ENCODE measurements at places on chromosomes 4 and X. TPM values are rescaled to one million over a fixed set of nuclear protein-coding genes. Genes with fewer than 3 reads are reported as not detected.
A peak's percentile ranks its signal among the peaks of the same experiment; 100 is the strongest.

DNA sequence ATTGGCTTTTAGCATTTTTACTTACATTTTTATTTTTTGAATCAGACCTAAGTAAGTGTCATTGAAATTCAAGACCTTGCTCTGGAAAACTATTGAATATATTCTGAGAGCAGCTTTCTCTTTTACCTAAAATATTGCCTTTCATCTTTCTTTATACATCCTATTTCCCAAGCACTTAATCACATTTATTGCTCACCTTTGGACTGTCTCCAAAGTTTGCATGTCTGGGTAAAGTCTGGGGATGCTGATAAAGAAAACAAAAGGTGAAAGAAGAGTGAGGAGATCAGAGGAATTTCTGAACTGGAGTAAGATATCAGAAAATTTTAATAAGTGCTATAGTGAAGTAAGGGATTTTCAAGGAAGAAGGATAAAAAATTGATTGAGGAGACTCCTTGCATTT is 308.5 kb upstream of the AADAT start:
- H3K4me1 ChIP-seq, result no peaks in the 10 kb centered on the region
- H3K36me3 ChIP-seq, result no peaks in the 10 kb centered on the region
- H3K4me3 ChIP-seq, result no peak overlapping the region
- H3K27ac ChIP-seq, result no peak overlapping the region
- DNase-seq, result no peak

- H3K27me3 ChIP-seq, result no peaks in the 10 kb centered on the region
- no peaks in the 10 kb centered on the region for H3K4me1 ChIP-seq
- H3K36me3 ChIP-seq, result no peaks in the 10 kb centered on the region
These were observed 288.8 kb downstream of the INPP4B start for GRCh38 chr4:142557239-142557801.

- no peak for DNase-seq
- no peaks in the 10 kb centered on the region for H3K4me1 ChIP-seq
- H3K36me3 ChIP-seq, result no peaks in the 10 kb centered on the region
- peaks cover 3% of the 10 kb centered on the region for H3K27me3 ChIP-seq
- H3K4me3 ChIP-seq, result no peak overlapping the region
These were observed 46.6 kb upstream of the SHISA3 start for GRCh38 chr4:42350611-42351182.

DNA sequence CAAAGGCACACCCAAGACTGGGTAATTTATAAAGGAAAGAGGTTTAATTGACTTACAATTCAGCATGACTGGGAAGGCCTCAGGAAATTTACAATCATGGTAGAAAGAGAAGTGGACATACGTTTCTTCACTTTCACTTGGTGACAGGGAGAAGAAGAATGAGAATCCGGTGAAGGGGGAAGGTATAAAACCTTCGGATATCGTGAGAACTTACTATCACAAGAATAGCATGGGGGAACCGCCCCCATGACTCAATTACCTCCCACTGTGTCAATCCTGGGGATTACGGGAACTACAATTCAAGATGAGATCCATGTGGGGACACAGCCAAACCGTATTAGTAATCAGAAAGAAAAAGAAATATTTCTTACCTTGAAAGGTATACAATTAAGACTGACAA is 782.9 kb upstream of the HS3ST1 start:
- DNase-seq, result no peak
- H3K4me1 ChIP-seq, result no peaks in the 10 kb centered on the region
- H3K4me3 ChIP-seq, result no peak overlapping the region
- H3K36me3 ChIP-seq, result no peaks in the 10 kb centered on the region

DNA sequence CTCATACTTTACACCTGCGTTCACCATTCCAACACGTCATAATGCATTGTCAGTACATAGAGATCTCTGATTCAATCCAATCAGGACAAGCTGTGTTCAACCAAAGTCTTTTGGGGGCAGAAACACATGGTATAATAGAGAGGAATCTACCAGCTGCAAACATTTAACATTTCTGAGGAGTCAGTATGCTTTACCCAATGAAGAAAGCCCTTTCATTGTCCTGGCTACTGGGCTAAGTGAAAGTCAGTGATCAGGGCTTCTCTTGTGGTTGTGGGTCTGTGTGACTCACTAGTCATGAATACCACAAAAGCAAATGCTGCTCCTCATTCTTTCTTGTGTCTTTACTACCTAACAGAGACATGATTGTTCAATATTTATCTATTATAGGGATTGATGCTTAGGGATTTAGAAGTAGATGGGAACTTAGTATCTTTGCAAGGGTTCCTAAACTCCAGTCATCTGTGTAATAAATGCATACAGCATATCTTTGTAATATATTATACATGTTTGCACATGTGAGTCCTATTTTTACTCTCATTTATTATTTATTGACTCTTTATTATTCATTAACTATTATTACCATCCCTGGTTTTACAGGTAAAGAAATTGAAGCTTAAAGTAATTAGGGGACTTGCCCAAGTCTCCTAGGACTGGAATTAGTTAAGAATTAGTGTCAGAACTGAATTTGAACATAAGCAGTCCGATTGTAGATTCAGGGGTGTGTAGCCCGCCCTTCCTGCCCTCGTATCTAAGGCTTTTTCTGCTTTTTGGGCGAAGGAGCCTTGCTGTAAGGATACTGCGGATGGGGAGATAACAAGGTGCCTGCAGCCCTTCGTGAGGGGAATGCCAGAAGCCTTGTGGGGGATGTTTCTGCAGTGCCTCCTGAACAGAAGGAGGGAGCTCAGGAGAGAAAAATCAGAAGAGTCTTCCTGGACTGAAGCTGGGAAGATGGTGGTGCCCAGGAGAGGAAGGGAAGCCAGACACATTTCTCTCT is 353.1 kb upstream of the BOD1L1 start:
- no peak for DNase-seq
- no peaks in the 10 kb centered on the region for H3K36me3 ChIP-seq
- H3K4me3 ChIP-seq, result no peak overlapping the region
- H3K27me3 ChIP-seq, result no peaks in the 10 kb centered on the region

DNA sequence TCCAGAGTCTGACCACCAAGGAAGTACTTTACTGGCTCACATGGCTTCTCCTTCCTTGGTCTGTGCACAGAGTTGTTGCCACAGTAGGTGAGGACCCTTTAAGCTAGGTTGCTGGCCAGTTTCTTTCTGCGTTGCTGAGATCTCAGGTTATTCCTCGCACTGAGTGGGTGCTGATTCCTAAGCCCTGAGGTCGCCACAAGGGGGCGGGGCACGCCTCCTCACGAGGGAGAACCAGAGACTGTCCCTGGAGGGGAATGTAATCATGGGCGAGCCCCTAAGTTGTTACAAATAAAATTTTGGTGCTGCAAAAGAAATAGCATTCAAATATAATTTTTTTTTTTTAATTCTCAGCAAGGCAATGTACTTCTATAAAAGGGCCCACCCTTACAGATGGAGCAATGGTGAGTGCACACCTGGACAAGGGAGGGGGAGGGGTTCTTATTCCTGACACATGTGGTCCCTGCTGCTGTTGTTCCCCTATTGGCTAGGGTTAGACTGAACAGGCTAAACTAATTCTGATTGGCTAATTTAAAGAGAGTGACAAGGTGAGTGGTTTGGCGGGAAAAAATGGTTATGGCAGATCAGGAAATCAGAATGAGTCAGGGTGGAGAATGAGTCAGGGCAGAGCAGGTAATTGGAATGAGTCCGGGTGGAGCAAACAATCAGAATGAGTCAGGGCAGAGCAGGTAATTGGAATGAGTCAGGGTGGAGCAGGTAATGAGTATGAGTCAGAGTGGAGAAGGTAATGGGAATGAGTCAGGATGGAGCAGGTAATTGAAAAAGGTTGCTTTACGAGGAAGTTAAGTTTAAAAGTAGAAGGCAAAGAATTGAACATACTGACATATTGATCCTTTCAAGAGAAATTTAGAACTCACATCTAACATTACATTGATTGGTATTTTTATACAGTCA is 107.5 kb downstream of the VSIG4 start:
- no peak overlapping the region for H3K4me3 ChIP-seq
- no peaks in the 10 kb centered on the region for H3K4me1 ChIP-seq
- peak overlapping the region; percentile 16 for H3K27ac ChIP-seq
- peak; percentile 42 for DNase-seq
- no peaks in the 10 kb centered on the region for H3K27me3 ChIP-seq

GRCh38 chr4:100076753-100077152 is 113.5 kb downstream of the DDIT4L start:
- no peaks in the 10 kb centered on the region for H3K4me1 ChIP-seq
- no peaks in the 10 kb centered on the region for H3K36me3 ChIP-seq
- H3K27ac ChIP-seq, result no peak overlapping the region
- no peaks in the 10 kb centered on the region for H3K27me3 ChIP-seq
- no peak overlapping the region for H3K4me3 ChIP-seq

GRCh38 chrX:20352935-20353336 is 86.2 kb upstream of the RPS6KA3 start:
- H3K4me1 ChIP-seq, result no peaks in the 10 kb centered on the region
- no peak overlapping the region for H3K4me3 ChIP-seq
- no peak for DNase-seq
- H3K27ac ChIP-seq, result no peak overlapping the region
- H3K36me3 ChIP-seq, result no peaks in the 10 kb centered on the region

- no peaks in the 10 kb centered on the region for H3K36me3 ChIP-seq
- DNase-seq, result no peak
- H3K27ac ChIP-seq, result no peak overlapping the region
- H3K4me3 ChIP-seq, result no peak overlapping the region
- H3K27me3 ChIP-seq, result no peaks in the 10 kb centered on the region
These were observed 1.9 kb upstream of the FTSJ1 start for GRCh38 chrX:48474127-48474526.

GRCh38 chr4:72919937-72920336 is 149.6 kb downstream of the COX18 start:
- H3K36me3 ChIP-seq, result no peaks in the 10 kb centered on the region
- no peak for DNase-seq
- H3K27me3 ChIP-seq, result no peaks in the 10 kb centered on the region
- no peaks in the 10 kb centered on the region for H3K4me1 ChIP-seq

GRCh38 chr4:33628296-33628695 is 2616.0 kb downstream of the ARAP2 start:
- no peaks in the 10 kb centered on the region for H3K27me3 ChIP-seq
- no peak overlapping the region for H3K4me3 ChIP-seq
- H3K36me3 ChIP-seq, result no peaks in the 10 kb centered on the region
- H3K27ac ChIP-seq, result no peak overlapping the region
- H3K4me1 ChIP-seq, result no peaks in the 10 kb centered on the region
- no peak for DNase-seq

GRCh38 chr4:155900381-155900780 is 3.1 kb upstream of the TDO2 start:
- H3K27ac ChIP-seq, result no peak overlapping the region
- no peaks in the 10 kb centered on the region for H3K36me3 ChIP-seq
- no peaks in the 10 kb centered on the region for H3K27me3 ChIP-seq
- DNase-seq, result no peak

DNA sequence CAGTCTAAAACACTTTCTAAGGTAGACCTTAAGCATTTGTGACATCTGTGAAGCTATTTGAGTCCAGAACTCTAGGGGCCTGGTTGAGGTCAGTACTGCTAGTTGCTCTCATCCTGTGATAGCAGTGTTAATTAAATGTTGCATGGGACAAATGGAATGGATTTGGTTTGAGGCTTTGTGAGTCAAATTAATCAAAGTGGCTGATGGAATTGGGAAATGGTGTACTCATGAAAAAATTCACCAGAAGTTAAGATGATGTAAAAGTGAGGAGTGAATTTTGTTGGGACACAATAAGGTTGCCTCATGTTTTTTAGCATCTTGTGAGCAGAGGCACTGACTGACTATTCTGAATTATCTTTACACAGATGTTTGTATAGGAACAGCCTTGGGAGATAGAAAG is 99.2 kb upstream of the ARSJ start:
- no peaks in the 10 kb centered on the region for H3K36me3 ChIP-seq
- H3K27ac ChIP-seq, result no peak overlapping the region
- no peaks in the 10 kb centered on the region for H3K27me3 ChIP-seq
- no peak for DNase-seq
- no peaks in the 10 kb centered on the region for H3K4me1 ChIP-seq

DNA sequence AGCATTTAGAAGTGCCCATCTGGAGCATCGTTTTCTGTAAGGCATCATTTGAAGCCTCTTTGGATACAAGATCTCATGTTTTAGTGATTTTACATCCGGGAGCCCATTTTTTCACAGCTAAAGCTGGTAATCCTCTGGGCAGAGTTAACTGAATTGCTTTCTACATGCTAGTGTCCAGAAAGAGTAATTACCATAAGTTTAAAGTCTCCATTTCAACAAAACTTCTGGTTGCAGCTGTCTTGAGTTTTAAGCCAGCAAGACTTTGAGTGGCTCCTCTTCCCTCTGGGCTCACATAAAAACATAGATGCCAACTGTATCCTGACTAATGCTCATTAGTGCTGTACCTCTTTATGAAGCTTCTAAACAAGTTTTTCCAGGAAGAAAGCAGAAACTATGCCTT is 65.4 kb downstream of the GPRIN3 start:
- no peaks in the 10 kb centered on the region for H3K4me1 ChIP-seq
- no peak for DNase-seq
- no peaks in the 10 kb centered on the region for H3K27me3 ChIP-seq
- H3K27ac ChIP-seq, result no peak overlapping the region

DNA sequence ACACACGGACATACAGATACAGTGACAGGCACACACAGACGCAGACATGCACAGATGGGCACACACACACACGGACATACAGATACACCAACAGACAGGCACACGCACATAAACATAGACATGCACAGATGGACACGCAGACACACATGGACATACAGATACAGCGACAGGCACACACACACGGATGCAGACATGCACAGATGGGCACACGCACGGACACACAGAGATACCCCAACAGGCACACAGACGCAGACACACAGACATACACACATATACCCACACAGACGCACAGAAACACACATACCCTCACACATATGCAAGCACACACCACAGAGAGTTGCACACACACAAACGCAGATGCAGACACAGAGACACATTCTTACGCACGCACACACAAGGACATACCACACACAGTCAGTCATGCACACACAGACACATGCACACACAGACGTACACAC is 24.4 kb upstream of the SLC25A6 start:
- no peak overlapping the region for H3K4me3 ChIP-seq
- H3K36me3 ChIP-seq, result no peaks in the 10 kb centered on the region
- no peaks in the 10 kb centered on the region for H3K27me3 ChIP-seq
- no peaks in the 10 kb centered on the region for H3K4me1 ChIP-seq
- no peak overlapping the region for H3K27ac ChIP-seq
- no peak for DNase-seq

GRCh38 chr4:8905226-8905772 is 33.7 kb upstream of the HMX1 start:
- no peaks in the 10 kb centered on the region for H3K27me3 ChIP-seq
- no peak overlapping the region for H3K4me3 ChIP-seq
- no peaks in the 10 kb centered on the region for H3K36me3 ChIP-seq
- DNase-seq, result no peak
- H3K4me1 ChIP-seq, result no peaks in the 10 kb centered on the region
- H3K27ac ChIP-seq, result no peak overlapping the region

- no peak for DNase-seq
- H3K4me3 ChIP-seq, result no peak overlapping the region
- H3K27ac ChIP-seq, result no peak overlapping the region
- H3K4me1 ChIP-seq, result no peaks in the 10 kb centered on the region
These were observed 144.2 kb upstream of the WDR1 start for GRCh38 chr4:10260777-10261176.

- H3K27ac ChIP-seq, result no peak overlapping the region
- H3K4me1 ChIP-seq, result no peaks in the 10 kb centered on the region
- no peaks in the 10 kb centered on the region for H3K27me3 ChIP-seq
- H3K4me3 ChIP-seq, result no peak overlapping the region
- H3K36me3 ChIP-seq, result no peaks in the 10 kb centered on the region
These were observed 816.0 kb upstream of the PCDH10 start for GRCh38 chr4:132332932-132333723.

The P2RY10 gene
- total RNA-seq, result 1.6 TPM

The TRIM75 gene
- total RNA-seq, result not detected

The CXCL8 gene
- 0.89 TPM for total RNA-seq

The IL2 gene
- total RNA-seq, result 3.3 TPM

The DSPP gene
- not detected for total RNA-seq

The TLR2 gene
- total RNA-seq, result 2.0 TPM

The GAGE12F gene
- 0.99 TPM for total RNA-seq

The RENBP gene
- total RNA-seq, result 5.0 TPM

The LRCH2 gene
- 2.7 TPM for total RNA-seq

The LDB2 gene
- total RNA-seq, result 7.9 TPM

The SSR4 gene
- 377 TPM for total RNA-seq

Measured in colonic mucosa (tissue), 4 donors.